ENCODE measurements at places on chromosomes 7 and 10. TPM values are rescaled to one million over a fixed set of nuclear protein-coding genes. Genes with fewer than 3 reads are reported as not detected.

Gene UNC5B
- 11.2 TPM for total RNA-seq

Gene TMEM139
- total RNA-seq = 1.1 TPM

Gene MOGAT3
- not detected for total RNA-seq

Gene COL28A1
- total RNA-seq = 9.0 TPM

Gene RET
- 9.3 TPM for total RNA-seq

Gene PROSER2
- total RNA-seq = 4.9 TPM
